CD14-positive monocyte (primary cell): ENCODE measurements at places on chromosomes 12 and 14.

- no peak for DNase-seq
These were observed 9.6 kb upstream of the NEDD1 start for GRCh38 chr12:96897421-96897820.

DNA sequence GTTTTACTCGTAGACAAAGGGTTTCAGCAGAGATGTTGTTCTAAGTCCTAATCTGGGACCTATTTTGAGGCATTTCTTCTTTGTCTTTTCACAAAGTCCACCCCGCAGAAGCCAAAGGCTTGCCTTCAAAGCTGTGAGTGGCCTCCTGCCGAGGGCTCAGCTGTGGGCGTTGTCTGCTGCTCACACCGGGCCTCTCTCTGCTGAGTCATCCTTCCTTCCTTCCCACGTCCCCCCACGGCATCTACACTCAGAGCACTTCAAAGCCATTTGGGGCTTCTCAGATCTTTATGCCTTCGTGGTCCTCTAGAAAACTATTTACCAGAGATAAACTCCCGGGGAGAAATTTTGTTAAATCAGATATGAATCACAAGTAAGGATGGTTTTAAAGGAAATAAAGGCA lies 115.9 kb upstream of the TMPO start:
- peak; percentile 56 for DNase-seq

GRCh38 chr12:62263966-62264365 lies 3.8 kb downstream of the USP15 start:
- DNase-seq = no peak

- no peak for DNase-seq
These were observed 1442.0 kb downstream of the AACS start for GRCh38 chr12:126507231-126507630.

GRCh38 chr12:32870716-32871115 lies 25.9 kb downstream of the PKP2 start:
- no peak for DNase-seq

GRCh38 chr14:24036169-24036962 lies 15.4 kb upstream of the CARMIL3 start:
- peak; percentile 48 for DNase-seq

DNA sequence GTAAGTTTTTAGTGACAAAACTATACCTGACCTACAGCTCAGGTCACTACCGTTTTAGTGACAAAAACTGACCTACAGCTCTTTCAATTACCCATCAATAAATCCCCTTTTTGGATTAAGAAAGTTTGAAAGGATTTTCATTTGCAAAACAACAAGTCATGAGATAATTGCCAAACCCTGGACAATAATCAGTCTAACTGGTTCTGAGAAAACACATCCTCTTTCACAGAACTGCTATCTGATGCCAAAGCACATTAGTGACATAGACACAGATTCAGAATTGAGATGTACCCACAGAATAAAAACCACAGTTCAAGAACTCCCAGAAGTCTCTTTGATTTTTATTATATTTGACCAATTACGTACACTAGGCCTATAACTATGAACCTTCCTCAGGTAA lies 126.0 kb upstream of the COCH start:
- DNase-seq = no peak

DNA sequence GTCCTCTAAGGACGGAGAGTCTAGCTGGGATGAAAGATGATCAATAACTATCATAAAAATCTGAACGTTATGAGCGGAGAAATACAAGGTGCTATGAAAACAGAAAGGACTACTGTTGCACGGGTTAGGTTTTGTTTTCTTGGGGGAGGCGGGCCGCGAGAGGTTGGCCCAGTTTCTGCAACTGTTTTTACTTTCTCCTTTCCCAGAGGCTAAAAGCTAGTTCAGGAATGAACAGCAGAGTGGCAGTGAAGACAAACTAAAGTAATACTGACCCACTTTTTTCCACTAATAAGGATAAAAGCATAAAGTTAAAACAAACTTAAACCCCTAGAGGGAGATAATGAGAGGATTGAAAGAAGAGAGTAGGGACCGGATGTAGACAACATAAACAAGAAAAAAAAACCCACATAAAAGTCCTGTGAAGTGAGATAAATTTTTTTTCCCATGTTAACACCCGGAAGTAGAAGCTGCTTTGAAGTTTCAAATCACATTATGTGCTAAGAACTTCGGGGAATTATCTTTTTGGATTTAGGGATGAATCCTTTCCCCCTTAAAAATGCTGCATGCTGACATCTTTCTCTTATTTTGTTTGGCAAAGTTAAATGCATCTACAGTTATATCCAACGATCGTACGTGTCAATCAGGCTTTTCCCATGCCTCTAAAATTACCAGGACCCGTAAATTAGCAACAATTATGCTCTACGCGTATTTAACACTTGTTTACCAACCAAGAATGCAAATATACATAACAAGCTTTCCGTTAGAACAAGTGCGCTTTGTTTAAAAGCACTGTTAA lies 1.0 kb upstream of the CDK17 start:
- DNase-seq = no peak

- no peak for DNase-seq
These were observed 406.1 kb upstream of the TMPO start for GRCh38 chr12:98109266-98109665.

GRCh38 chr12:9687228-9687627 lies 17.7 kb downstream of the CLEC2D start:
- DNase-seq = no peak
